GM19239 (cell line): ENCODE measurements at places on chromosomes 12 and 14.

DNA sequence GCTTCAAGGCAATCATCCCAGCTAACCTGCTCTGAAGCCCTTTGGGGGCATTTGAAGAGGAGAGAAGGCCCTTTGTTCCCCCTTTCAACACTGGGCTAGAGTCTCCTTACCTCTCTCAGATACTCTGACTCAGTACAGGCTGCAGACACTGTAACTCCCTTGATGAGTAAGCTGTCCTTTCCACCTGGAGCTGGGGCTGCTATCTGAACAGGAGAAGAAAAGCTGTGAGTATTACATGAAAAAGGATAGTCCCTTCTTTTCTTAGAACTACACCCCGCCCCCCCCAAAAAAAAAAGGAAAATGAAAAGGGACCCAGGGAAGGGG lies 186.6 kb upstream of the PLEKHG7 start:
- DNase-seq: no peak

- DNase-seq: no peak
These were observed 497.5 kb downstream of the RERGL start for GRCh38 chr12:17592472-17592871.

- DNase-seq: no peak
These were observed 50.2 kb downstream of the TPCN1 start for GRCh38 chr12:113271466-113271852.

GRCh38 chr12:7059780-7060179 lies 738 bp upstream of the C1S start:
- DNase-seq: no peak

- no peak for DNase-seq
These were observed 67.3 kb upstream of the BICD1 start for GRCh38 chr12:32039347-32039746.

DNA sequence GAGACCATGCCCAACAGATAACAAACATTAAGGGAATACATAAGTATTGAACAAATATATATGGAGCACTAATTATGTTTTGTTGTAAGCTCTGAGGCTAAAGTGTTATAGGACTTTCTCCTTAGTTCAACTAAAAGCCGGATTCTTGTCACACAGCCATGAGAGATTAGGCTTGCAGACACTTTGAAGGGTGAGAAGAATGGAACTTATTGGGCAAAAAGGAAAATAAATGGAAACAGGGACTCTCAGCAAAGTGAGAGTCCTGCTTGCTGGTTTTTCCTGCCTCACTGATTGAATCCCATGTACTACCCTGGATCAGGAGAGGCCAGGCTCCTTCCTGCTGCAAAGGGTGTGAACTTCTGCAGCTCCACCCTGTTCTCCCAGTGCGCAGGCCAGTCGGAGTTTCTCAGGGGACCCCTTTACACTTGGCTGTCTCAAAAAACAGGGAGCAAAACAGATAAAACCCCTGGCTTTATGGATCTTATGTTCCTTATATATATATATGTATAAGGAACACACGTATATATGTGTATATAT lies 77.1 kb upstream of the FUT8 start:
- no peak for DNase-seq

GRCh38 chr14:92724516-92725340 lies 23.7 kb downstream of the LGMN start:
- DNase-seq: no peak

DNA sequence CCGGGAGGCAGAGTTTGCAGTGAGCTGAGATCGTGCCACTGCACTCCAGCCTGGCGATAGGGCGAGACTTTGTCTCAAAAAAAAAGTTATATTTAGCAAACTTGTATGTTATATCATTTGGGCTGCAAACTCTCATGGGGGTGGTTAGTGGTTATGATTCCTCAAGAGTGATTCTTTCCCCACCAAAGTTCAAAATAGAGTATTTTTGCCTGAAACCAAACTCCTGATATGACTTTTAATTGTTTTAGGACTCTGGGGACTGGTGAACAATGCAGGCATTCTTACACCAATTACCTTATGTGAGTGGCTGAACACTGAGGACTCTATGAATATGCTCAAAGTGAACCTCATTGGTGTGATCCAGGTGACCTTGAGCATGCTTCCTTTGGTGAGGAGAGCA lies 18.6 kb downstream of the HSD17B6 start:
- no peak for DNase-seq

- DNase-seq: peak; percentile 59
These were observed at the start of gene ITGB7 for GRCh38 chr12:53207042-53207441. Gene ITGB7, minus strand, starts transcription at chr12:53207251. Its CDS starts 6,808 bp downstream, at chr12:53200443.

GRCh38 chr12:85468356-85469157 lies 188.5 kb downstream of the ALX1 start:
- DNase-seq: peak; percentile 2

DNA sequence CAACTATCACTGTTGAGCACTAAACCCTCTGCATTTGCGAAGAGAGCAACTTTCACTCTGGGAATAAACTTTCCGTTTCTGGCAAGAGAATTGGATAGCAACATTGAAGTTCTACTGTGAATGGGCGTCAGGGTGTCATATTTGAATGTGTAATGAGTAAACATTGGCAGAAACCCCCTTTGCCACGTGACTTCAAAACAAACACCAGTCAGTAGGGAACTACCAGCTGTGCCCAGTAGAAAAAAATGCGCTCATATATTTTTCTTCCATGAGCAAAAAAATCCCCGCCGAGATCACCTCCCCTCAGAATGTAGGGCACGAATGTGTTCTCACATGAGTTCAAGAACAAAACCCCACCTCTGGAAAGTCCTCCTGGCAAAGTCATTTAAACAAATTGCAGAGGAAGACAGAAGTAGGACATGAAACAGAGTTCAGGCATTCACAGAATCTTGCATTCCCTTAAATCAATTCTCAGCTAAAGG lies 80.6 kb downstream of the BTG1 start:
- no peak for DNase-seq

DNA sequence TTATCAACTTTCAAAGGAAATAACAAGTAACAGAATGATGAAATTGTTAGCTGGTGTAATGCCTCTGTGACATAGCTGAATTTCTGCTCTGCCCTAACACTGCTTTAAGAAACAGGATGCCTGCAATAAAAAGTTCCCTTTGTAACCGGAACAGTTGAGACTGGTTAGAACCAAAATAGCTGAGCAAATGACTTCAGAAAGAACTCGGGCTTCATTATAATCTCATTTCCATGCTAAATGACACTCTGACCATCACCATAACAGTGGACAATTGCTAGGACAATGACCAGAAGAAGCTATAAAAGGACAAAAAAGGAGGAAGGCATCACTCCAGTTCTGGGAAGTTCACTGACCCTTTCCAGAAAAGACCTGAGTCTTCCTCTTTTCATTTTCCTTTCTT lies 23.5 kb upstream of the PYGL start:
- DNase-seq: no peak

DNA sequence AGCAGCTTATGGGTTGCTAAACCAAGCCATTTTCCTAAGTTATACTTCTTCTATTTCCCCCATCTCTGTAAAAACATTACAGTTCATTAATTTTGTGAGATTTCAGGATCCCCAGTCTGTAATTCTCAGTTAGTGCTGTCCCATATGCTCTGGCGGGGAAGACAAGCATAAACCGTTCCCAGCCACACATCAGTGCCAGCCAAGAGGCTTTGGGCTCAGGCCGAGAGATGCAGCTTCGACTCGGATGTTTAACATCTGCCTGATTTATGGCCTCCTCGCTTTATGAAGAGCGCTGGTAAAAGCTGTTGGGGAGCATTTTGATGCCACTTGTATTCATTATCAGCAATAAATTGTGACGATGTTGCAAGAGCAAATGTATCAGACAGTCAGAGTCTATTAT lies 349.1 kb upstream of the CCDC196 start:
- DNase-seq: no peak

- no peak for DNase-seq
These were observed 30.0 kb downstream of the ZFYVE1 start for GRCh38 chr14:72996916-72997315.

DNA sequence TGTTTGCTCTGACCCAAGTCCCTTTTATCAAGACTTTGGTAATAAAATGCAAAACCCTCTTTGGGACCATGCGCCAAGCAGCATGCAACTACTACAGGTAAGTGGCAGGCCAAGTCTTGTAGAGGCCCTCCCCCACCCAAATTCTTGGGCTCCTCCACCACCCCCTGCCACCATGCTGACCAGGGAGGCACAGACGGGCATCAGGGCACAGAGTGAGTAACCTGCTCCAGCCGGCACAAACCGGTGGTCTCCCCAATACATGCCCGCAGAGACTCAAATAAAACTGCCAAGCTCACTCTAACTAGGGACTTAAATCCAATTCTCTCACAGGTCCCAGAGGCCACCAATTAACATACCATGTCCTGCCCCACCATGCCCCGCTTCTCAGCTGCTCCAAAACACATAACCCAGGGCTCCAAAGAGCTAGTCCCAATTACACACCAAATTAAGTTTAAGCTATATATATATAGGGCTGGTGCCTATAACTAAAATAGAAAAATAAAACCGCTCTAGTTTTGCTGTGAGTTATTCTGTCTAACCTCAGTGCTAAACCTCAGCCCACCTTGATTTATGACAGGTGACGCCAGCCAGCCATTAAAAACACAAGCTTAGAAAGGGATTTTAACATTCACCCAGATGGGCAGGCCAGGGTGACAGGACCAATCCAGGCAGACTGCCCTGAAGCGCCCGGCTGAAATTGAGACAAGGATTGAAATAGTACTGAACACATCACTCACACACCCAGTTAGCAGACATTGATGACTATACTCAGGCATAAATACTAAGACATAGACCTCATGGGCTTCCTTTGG lies 81.0 kb downstream of the CLMN start:
- DNase-seq: no peak

- peak; percentile 26 for DNase-seq
These were observed 541.8 kb upstream of the FBXO33 start for GRCh38 chr14:39974036-39974435.

DNA sequence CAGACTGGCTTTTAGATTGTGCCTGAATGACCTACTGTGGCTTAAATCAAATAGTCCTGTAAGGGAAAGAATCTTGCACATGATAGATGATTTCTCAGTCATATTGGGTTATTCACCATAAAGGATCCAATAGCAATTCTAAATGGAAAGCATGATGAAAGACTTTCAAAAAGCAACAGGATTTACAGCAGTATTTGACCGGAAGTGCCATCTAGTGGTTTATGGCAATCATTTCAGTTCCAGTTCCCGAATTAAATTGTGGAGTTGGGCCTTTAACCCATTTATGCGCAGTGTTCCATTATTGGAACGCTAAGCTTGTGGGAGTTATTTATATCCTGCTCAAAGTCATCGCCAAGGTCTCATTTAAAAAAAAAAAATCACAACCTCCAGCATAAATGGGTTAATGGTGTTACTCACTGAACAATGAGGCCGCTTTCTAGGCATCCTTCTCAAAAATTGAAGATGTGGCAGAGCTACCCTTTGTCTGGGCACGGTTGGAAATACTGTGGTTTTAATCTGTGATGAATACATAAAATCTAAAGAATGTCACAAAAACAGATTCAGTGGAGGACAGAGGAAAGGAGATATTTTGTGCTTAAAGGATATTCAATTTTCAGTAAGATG lies 60.8 kb upstream of the REP15 start:
- DNase-seq: no peak

DNA sequence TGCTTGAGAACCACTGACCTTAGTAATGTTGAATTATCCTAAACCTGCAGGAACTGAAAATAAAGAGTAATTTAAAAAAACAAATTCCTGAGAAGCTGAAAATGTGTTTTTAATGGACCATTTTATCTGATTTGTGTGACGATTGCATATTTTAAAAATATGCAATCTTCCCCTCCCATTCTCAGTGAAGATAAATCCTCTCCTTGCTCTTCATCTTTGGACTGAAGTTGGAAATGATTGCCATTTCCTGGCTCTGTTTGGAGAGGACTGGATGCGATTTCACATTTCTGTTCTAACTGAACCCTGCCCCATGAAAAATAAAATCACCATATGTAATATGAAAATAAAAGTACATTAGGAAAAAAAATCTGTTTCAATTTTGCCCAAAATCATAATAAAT lies 216.3 kb downstream of the SLC6A15 start:
- no peak for DNase-seq

DNA sequence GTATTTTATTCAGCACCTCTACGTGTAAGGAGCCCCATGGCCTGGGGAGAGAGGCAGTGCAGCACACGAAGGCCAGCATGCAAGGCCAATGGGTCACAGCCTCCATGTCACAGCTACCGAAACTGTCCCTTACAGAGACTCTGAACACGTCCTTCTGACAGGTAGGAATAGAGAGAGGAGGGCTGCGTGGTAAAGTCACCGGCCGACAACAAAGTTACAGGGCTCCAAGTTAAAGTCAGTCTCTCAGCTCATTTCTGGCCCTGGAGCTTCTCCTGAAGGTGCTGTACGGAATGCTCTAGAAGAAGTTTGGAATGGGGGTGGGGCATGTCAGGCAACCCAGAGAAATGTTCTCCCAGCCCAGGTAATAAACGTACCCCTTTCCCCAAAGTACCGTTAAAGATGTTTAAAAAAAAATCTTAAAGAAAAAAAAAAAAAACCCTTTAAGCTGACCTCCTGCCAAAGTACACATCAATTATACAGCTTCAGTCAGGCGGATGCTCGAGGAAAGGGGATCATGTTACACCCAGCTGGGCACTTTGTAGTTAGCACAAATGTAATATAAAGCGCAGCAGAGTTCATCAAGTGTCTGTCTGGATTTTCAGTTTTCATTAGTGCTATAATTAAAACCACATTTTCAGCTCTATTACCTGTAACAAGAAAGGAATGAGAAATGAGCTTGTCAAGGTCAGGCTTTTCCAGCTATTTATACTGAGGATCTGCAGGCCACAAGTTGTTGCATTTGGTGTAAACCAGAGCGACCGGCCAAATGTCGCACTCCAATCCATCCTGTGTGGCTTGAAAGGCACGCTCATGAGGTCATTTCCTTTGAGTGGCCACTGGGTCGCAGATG lies 53.3 kb upstream of the CDKN3 start:
- DNase-seq: no peak

- no peak for DNase-seq
These were observed 10.3 kb downstream of the TNS2 start for GRCh38 chr12:53060064-53060720.

- peak; percentile 22 for DNase-seq
These were observed 19.8 kb downstream of the OR5AU1 start for GRCh38 chr14:21136024-21136423.

GRCh38 chr14:65297744-65298143 lies 114.8 kb upstream of the FUT8 start:
- no peak for DNase-seq

GRCh38 chr12:26658991-26659390 lies 174.0 kb downstream of the ITPR2 start:
- no peak for DNase-seq

- no peak for DNase-seq
These were observed 48.9 kb upstream of the EML1 start for GRCh38 chr14:99744199-99744872.
